ENCODE measurements at places on chromosomes 7 and 10.

DNA sequence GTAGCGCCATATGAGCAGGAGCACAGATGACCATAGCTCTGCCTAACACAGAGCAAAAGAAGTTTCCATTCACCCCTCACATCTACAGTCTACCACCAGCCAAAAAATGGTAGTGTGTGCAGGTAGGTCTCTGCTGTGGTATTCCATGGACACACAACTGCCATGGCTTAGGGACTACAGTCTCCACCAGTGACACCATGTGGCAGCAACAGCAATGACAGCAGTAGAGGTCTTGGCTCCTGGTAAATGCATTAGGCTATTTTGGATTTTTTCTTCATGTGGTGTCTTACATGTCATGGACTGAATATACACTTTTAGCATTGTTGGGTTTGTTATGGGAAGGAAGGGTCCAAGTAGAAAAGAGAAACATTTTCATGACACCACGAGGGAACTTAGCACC, 70.1 kb upstream of the CABCOCO1 start:
- DNase-seq: no peak

GRCh38 chr10:34426041-34426440, 389.1 kb downstream of the PARD3 start:
- no peak for DNase-seq

DNA sequence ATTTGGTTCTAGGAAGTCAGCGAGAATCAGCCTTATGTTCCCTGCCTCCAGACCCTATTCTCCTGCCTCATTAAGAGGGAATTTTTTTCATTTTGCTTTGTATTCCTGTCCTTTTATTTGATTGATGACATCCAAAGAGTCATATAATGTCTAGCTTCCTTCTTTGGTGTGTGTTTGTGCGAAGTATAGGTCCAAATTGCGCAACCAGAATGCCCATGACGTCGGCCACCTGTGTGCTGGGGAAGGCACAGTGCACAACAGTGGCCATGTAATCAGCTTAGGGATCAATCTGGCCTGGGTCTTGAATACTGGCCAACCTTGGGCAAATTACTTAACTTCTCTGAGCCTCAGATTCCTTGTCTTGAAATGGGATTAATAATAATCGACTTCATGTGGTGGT, 206.2 kb downstream of the VTI1A start:
- DNase-seq: no peak

- DNase-seq: no peak
Observed at GRCh38 chr7:141452911-141453310, 98.3 kb upstream of the AGK start.

DNA sequence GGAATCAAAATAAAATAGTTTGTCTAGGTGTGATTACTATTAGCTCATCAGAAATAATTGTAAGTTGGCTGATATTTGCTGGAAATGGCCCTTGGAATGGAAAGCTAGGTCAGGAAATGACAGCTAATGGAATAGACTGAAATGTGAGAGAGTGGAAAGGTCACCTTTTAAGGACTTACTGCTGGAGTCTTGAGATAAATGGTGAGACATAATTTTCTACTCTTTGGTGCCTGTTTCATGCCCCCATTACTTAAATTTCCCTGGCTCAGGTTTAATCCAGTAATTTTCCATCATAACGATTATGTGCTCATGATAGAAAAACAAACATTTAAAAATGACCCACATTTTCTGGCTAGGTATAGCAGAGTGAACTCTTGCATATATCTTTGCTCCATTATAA, 123.6 kb downstream of the ADAM22 start:
- no peak for DNase-seq

GRCh38 chr7:768881-769504, 41.9 kb upstream of the PRKAR1B start:
- DNase-seq: no peak

DNA sequence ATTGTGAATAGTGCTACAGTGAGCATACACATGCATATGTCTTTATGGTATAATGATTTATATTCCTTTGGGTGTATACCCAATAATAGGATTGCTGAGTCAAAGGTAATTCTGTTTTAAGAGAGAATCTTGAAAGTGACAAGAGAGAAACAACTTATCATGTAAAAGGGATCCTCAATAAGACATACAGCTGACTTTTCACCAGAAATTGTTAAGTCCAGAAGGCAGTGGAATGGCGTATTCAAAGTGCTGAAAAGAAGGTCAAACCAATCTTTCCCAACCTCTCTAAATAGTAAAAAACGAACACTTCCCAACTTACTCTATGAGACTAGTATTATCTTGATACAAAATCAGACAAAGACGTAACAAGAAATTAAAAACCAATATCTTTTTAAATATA, 59.8 kb downstream of the LHFPL3 start:
- DNase-seq: no peak

- no peak for DNase-seq
Observed at GRCh38 chr10:132336064-132336746, 4.2 kb downstream of the LRRC27 start.

- no peak for DNase-seq
Observed at GRCh38 chr10:43879742-43880141, 231.1 kb upstream of the ZNF32 start.

DNA sequence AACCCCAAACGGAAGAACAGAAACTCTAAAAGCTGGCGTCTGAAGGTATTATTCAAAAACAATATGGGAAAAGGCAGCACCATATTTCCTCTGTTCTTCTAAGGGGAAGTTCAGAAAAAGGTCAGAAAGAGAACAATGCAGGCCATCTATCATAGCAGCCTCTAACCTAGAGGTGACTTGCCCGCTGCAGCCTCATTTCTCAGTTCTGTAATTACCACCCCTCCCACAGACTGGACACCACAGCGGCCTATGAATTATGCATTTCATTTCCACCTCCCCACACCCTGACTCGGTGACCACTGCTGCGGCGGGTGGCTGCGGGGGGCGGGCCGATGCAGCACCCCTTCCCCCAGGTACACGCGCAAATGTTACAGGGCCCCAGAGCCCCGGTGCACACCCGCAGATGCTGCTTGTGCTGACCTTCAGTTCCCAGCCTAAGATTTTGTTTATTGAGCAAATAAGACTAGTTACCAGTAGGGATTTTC, 125.5 kb downstream of the CLEC2L start:
- DNase-seq: no peak

DNA sequence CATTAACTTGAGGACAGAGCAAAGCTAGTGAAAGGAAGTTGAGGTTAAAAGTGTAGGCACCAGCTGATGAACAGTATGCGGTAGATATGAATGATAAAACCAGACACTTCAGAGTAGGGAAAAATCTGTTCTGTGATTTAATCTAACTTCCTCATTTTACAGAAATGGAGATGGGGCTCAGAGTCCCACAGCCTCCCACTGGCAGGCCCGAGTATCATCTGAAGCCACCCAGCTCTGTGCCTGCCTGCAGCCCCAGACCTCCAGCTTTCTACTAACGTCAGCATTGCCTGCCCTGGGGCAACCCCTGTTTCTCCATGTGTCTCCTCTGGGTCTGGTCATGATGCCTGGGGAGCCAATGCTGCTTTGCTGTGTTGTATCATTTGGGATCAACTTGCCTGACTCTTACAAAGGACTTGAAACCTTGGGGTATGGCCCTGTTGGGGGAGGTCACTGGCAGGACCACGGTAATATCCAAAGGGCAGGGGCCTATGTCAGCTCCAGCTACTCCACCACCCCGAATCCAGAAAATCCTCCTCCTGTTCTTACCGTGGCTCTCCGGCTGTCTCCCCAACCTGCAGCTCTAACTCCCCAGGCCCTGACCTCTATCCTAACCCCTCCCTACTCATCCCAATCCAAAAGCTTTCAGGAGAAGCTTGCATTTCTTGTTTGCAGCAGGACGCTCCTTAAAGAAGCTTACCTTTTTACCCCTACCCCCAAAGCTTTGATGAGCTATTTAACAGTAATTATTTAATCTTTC, 56.2 kb upstream of the NPY start:
- DNase-seq: no peak

DNA sequence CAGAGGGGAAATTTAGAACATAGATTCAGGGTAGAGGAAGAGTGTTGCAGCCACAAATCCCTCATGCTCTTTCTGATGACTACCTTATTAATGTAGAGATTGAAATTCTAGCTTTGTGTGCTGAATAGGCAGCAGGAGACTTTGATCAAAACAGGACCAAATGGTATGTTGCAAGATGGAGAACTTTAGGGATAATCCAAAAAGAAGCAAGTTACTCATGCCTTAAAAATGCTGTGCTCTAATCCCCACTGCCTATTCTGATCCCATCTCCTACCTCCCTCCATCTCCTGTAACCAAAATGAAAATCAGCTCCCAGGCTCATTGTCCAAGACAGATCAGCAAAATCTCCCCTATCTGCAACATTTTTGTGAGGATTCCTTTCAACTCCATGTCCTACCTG, 31.3 kb downstream of the CH25H start:
- DNase-seq: no peak

GRCh38 chr7:148535217-148535616, 55.3 kb upstream of the C7orf33 start:
- DNase-seq: peak; percentile 68

DNA sequence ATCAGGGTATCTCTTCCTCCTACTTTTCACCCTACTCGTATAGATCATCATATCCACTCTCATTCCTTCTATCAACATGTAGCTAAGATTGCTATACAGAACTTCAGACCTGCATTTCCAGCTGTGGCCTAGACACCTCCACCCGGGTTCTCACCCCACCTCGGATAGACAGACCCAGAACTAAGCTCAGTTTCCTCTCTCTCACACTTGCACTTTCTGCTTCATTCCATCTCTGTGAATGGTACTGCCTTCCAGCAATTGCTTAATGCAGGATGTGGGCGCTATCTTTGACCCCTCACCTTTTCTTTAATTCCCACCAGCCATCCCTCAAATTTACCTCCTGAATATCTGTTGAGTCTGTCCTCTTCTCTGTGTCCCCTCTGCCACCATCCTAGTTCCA, 35.7 kb downstream of the AGK start:
- DNase-seq: no peak

- no peak for DNase-seq
Observed at GRCh38 chr7:133369130-133369529, 116.3 kb downstream of the EXOC4 start.

GRCh38 chr10:81013771-81014170, 476.1 kb downstream of the SH2D4B start:
- DNase-seq: no peak

- DNase-seq: no peak
Observed at GRCh38 chr10:85067955-85068354, 739.6 kb downstream of the CCSER2 start.

GRCh38 chr7:130374507-130374906, 5.8 kb upstream of the CPA1 start:
- no peak for DNase-seq

- DNase-seq: no peak
Observed at GRCh38 chr7:117489911-117490310, 10.1 kb downstream of the CFTR start.

DNA sequence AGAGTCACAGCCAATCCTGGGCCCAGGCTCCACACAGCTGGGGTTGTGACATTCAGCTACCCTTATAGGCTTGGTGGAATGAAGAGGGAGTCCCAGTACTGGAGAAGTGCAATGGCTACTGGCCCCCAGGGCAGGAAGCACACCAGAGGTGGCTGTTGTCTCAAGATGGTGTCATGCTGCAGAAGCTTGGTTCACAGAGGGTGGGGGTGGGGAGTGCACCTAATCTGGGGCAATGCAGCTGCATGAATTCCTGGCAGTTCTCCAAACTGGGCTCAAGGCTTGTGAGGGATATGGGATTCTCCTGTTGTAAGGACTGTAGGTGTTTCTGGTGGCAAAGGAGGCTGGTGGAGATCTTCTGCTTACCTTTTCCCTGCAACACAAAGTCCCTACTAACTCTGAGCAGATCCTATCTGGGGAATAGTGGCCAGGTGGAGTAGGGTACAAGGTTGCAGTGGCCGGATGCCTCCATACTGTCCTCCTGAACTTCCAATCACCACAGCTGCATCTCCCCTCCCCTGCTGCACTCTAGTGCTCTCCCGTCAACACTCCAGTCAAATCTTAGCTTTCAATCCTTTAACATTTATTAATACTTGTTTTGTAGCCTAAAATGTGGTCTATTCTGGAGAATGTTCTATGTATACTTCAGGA, 27.4 kb upstream of the PLA2G12B start:
- no peak for DNase-seq

GRCh38 chr10:94362360-94363250, at the start of gene NOC3L:
Gene NOC3L (minus strand): TSS chr10:94362939. CDS start chr10:94362838, 101 bp downstream.
- DNase-seq: peak; percentile 95

GRCh38 chr7:124162667-124163066, 129.8 kb upstream of the TMEM229A start:
- no peak for DNase-seq

DNA sequence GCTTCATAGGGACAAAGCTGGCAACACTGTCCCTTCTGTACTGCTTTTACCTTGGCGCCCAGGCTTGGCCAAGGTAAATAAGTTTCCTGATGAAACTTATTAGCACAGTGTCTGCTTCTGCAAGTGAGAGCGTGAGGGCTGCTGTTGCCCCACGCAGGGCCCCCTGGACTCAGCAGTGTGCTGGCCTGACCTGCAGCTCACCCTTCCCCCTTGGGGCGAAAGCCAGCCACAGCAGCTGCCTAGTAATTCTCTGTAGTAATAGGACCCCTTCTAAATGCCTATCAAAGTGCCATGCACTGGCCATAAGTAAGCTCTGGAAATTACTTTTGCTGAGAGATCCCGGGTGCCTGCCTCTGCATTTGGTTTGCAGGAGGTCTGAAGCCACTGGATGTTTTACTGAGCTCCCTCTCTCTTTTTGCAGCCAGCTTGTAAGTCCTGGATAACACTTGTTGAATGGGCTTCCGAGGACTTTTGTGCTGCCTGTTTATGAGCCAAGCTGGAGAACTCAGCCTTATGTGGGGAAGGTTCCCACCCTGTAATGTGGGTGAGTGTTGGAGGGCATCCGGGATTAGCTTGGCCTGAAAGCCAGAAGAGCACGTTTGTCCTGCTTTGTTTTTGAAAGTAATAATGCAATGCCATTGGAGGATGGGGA, 293.9 kb downstream of the C7orf25 start:
- DNase-seq: no peak

- DNase-seq: no peak
Observed at GRCh38 chr7:155011086-155011485, 8.2 kb upstream of the PAXIP1 start.

- no peak for DNase-seq
Observed at GRCh38 chr10:95540514-95541052, 20.6 kb downstream of the SORBS1 start.

Data from left renal cortex interstitium (tissue), 4 donors.